ENCODE measurements at places on chromosomes 3 and 15.

DNA sequence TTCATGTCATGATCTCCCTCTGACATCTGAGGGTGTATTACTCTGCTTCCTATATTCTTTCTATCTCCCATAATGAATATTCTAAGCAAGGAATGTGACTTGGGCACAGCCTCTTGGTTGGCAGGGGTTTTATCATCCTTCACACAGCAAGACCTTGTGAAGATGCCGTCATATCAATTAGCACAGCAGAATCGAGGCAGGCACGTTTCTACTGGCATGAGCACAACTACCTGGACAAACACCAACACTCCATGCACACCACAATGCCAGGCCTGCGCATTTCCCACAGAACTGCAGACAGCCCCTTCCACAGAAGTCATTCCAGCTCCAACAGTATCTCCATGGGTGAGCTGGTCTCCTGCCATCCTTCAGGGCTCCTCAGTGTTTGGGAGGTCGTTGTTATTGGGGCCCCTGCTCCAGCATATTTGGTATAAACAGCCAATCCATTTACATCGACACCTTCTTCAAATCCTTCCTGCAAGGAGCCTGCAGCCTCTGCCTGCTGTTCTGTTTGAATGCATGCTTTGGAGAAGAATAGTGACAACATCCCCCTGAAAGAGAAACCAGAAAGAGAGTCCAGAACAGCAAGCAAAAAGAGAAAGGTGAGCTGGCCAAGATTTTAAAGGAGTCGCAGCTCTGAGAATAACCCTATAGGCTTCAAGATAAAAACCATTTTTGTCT lies 275.5 kb downstream of the SHOX2 start:
- no peak for DNase-seq

DNA sequence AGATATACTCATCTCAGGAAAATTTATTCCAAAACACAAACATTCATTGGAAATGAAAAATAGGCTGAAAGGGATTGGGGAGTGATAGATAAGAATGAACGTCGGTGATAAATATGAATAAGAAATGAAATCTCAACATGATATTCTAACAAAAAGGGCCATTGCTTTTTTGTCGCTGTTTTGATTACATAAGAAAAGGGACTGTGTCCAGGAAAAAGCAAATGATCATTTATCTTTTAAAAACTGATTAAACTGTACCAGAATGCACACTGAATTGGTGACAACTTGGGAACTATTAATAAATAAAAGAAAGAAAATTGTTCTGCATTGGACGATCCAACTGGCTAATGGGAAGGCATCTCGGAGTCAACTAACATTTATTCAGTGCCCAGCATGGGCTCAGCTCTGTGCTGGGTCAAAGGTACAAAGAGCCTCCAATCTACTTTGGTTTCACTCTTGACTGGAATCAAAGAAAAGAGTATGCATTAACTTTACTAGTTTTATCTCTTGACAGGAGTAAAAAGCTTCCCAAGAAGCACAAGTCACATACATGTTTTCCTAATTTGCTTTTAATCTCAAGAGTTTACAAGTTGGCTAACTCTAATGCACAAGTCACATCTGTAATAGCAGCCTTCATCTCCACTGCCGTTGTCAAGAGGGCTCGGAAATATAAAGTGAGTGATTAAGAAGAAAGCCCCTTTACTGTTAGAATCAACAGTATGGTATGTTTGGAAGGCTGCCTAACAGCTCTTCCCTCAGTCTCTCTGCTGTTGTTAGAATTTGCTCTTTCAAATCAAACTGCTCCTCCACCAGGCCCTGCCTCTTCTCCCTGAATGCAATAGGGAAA lies 280.0 kb downstream of the IGSF11 start:
- no peak for DNase-seq

DNA sequence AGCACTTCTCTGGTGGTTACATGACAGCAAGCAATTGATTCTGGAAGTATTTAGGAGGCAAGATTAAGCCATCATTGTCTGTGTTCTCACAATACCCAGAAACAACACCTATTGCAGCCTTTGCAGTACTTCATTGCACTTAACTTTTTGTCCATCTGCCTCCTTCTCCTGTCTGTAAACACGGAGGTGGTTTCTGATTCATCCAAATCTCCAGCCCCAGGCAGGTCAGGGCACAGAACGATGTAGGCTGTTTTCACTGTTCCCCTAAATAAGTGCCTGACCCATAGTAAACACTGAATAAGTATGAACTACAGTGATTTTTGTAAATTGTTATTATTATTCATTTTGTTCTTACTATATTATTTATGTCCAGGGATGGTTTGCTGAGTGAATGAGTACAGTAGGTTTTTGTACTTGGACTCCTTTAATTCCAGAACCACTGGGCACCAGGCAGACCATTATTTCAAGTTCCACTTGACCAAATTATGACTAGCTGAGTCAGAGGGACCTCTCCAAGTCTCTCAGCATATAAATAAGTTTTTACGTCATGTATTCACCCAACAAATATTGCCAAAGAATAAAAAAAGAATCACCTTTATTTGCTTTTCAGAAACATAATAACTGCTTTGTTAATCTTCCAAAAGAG lies 283.3 kb upstream of the TRIM42 start:
- no peak for DNase-seq

GRCh38 chr3:49940667-49941249 lies 808 bp downstream of the RBM6 start:
- no peak for DNase-seq

DNA sequence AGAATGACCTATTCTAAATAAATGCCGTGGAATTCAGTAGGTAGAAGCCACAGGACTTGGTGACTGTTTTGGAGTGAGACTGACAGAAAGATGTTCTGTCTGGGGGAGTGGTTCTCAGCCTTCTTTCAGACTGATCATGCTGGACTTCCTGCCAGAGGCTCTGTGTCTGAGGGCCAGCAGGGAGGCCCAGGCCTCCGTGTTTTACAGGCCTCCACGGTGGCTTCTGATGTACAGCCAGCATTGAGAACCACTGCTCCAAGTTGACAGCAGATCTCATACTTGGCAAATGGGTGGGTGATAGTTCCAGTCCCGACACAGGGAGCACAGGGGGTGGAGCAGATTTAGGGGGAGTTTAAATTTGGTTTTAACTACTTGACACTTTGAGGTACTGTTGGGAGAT lies 6.7 kb upstream of the PIGZ start:
- no peak for DNase-seq

- no peak for DNase-seq
Observed at GRCh38 chr15:48929661-48930060, 34.1 kb downstream of the SHC4 start.

- no peak for DNase-seq
Observed at GRCh38 chr3:187828579-187829452, 83.5 kb upstream of the BCL6 start.

DNA sequence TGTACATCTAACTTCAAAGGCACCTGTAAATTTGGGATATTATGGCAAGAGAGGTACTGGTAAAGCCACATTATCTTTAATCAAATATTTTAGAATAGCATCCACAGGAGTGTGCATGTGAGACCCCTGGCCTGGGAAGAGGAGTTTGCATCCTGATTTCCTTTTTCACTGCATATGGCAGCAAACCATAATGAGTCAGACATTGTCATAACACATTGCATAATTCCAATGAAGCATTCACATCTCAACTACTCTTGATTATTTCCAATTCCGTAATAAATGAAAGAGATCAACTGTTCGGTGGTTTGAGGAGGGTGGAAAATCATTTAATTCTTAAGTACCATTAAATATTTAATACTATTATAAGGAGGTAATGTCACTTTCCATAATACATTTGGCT lies 215.0 kb downstream of the MECOM start:
- DNase-seq: no peak

DNA sequence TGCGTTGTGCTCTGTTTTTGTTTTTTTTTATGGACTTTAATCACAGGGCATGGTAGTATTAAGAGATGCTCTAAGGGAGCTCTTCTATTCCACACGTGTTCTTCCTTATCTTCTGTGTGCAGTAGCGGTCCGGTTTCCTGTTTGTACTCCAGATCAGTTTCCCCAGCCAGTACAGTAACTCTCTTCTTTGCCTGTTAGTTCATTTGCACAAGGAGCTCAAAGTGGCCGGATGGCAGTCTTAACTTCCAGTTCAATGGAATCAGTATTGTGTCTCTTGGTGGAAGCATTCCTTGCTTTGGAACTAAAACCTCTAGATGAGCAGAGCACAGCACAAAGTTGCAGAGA lies 122.0 kb downstream of the KLF13 start:
- no peak for DNase-seq
